ENCODE measurements at places on chromosomes 3 and 15.

DNA sequence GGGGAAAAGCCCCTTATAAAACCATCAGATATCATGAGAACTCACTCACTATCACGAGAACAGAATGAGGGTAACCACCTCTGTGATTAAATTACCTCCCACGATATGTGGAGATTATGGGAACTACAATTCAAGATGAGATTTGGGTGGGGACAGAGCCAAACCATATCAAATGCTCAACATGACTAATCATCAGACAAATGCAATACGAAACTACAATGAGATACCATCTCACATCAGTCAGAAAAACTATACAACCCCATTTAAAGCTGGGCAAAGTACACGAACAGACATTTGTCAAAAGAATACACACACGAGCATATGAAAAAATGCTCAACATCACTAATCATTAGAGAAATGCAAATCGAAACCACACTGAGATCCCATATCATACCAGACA is 67.7 kb downstream of the SCAPER start:
- DNase-seq: no peak

- no peak for DNase-seq
These were observed 540.8 kb downstream of the FGF12 start for GRCh38 chr3:192186498-192186897.

- DNase-seq: no peak
These were observed 314.2 kb downstream of the ZNF385D start for GRCh38 chr3:21436835-21437234.

GRCh38 chr3:31226346-31226745 is 306.4 kb upstream of the STT3B start:
- no peak for DNase-seq

DNA sequence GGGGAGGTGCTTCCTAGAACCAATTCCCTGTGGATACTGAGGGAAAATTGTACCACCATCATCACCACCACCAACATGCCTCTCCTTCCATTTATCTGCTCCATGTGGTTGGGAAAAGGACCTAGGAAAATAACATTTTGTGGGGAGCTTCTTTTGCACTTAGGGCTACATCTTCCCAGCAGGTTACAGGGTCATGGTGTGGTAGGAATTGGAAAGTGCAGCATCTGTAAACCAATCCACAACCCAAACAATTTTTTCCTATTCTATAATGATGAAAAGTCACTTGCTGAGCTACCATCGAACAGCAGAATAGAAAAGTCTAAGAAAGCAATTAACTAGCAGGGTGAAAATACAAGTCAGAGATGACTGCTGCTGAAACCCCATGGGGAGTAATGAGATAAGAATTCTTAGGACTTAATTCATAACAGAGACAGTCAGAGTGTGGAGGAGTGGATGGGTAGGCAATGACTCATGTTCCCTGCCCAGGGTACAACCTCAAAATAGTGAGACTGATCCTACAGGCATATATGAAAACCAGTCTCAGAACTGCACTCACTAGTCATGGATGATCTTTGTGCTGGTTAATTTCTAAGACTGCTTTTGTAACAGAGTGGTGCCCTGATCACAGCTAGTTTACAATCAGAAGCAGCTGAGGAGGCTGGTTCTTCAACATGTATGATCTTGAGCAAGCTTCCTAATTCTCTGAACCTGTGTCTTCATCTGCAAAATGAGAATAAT is 38.1 kb upstream of the LEKR1 start:
- no peak for DNase-seq

DNA sequence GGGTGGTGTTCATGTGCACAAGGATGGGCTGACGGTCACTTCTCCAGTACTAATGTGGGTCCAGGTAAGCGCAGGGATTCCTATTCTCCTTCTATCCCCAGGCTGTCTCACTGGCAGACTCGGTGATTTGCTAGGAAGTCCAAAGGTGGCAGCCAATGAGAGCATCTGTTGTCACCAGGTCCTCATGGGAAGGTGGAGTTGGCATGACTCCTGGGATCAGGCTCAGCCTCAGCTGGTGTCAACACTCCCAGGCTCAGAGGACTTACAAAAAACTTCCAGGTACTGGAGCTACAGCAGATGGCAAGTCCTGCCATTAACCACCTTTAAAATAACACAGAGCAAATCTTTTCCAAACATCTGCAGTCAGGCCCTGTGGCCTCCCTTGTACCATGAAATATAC is 13.8 kb downstream of the XYLB start:
- DNase-seq: no peak

- no peak for DNase-seq
These were observed 19.9 kb upstream of the VPS39 start for GRCh38 chr15:42228036-42228435.

- no peak for DNase-seq
These were observed 392.2 kb upstream of the ROBO1 start for GRCh38 chr3:80159990-80160506.

GRCh38 chr3:182268711-182269110 is 524.6 kb upstream of the ATP11B start:
- no peak for DNase-seq

DNA sequence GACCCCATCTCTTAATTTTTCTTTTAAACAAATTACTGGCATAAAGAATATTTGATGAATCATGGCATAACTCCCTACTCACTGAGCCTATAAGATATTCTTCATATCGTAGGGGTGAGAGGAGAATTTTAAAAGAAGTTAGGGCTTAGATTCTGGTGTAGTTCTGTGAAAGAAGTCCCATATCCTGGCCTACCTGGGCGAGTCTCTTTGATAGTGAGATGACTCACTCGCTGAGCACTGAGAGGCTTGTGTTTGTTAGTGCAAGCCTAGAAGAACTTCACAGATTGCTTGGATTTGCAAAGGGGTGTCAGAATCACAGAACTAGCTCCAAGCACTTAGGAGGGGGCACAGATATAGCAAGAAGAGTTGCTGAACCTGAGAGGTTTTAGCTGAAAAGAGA is 133.8 kb upstream of the TMC3 start:
- DNase-seq: no peak

DNA sequence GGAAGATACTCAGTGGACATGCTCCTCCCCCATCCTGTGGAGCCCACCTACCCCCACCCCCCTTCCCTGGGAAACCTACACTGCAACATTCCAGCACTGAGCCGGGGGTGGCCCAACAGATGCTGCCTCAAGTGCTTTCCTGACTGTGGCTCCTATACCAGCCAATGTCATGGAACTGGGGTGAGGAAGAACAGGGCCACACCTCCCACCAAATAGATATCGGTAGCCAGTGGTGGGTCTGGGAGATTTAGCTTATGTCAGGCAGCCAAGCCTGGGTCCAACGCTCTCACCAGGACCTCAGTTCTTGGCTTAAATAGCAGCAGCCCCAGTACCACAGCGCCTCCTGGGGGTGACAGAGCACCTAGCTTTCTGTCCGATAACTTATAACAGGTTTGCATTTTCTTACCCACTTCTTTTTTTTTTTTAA is 30.3 kb downstream of the CDC25A start:
- DNase-seq: no peak

Measured in NCI-H510A treated with DMSO at 0.1 percent for 48 hours (cell line).